SK-MEL-5 (cell line): ENCODE measurements at places on chromosomes 7 and 10. TPM values are rescaled to one million over a fixed set of nuclear protein-coding genes. Genes with fewer than 3 reads are reported as not detected.

PLXNA4 gene
- total RNA-seq = 0.08 and 0.18 TPM in 2 replicates

DNA sequence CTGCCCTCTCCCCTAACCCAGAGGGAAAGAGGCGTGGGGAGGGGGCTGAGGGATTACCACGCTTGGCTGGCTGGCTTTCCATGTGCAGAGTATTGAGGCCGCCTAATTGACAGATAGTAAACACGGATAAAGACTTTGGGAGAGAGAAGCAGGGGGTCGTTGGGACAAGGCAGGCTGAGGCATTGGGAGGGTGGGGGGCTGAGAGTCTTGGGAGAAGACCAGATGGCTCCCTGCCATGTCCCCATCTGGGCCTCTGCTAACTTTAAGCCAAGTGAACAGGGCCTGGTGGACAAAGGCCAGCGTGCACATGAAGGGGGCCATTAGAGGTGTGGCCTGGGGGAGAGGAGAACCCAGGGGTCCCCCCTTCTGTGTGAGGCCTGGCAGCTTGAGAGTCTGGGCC, 55.4 kb upstream of the MXI1 start:
- DNase-seq = no peak

GRCh38 chr7:2580636-2581035, 21.9 kb downstream of the IQCE start:
- no peak for DNase-seq

GRCh38 chr7:154928136-154929005, 74.6 kb downstream of the PAXIP1 start:
- DNase-seq = peak; percentile 98
